ENCODE measurements at places on chromosomes 6 and 20.
A peak's percentile ranks its signal among the peaks of the same experiment; 100 is the strongest.

GRCh38 chr6:89260832-89261231 is 43.7 kb upstream of the GABRR1 start:
- H3K36me3 ChIP-seq: no peaks in the 10 kb centered on the region
- no peaks in the 10 kb centered on the region for H3K27me3 ChIP-seq
- H3K27ac ChIP-seq: no peak overlapping the region
- H3K4me3 ChIP-seq: no peak overlapping the region
- DNase-seq: peak; percentile 37

DNA sequence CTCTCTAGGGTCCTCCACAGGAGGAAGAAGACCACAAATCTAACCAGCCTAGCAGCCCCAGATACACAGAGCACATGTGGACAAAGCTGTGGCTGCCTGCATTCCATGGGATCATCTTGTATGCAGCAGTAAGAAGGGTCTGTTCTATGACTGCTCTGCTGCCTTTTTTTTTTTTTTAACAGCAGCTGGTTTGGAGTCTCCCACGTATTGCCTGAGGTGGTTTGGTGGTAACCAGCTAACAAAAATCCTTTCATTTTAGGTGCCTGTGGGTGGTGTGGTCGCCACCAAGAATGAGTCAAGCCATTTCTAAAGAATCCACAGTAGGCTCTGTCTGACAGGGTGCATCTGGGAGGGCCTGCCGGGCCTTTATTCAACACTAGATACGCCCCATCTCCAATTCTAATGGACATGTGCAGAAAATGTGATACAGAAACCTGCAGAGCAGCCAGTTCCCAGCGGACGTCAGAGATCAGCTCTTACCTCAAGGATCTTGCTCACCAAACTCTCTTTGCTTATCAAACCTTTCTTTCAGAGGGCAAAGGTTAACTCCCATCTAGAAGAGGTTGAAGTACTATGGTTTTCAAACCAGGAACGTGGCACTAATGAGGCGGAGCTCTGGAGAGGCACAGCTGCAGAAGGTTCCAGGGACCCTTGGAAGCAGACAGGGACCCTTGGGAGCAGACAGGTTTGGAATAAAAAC is 32.0 kb downstream of the GNAS-AS1 start:
- no peak overlapping the region for H3K4me3 ChIP-seq
- no peak overlapping the region for H3K27ac ChIP-seq
- H3K36me3 ChIP-seq: peaks cover 17% of the 10 kb centered on the region
- H3K4me1 ChIP-seq: no peaks in the 10 kb centered on the region

DNA sequence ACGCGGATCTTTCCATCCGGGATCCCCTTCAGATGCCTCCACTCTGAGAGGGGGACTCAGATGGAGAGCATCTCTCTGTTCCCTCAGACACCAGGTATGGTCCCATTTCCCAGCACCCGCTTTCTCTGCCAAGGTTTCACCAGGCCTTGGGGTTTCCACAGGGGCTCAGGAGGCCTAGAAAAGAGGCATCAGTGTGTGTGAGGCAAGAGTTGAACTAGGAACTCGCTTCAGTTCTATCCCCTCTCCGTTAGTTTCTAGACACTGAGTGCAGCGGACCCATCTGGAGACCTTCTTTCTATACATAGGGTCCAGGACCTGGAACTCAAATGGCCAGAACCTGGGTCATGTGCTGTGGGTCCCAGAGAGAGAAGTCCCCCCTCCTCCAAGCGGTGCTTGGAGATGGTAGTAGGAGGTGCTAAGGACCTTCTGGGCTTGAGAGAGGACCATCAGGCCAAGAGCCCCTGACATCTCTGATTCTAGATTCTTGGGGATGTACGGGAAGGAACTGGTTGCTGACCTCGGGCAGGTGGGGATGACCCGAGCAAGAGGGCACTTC is 2.1 kb downstream of the SLC12A5 start:
- no peak for DNase-seq
- H3K36me3 ChIP-seq: no peaks in the 10 kb centered on the region
- no peak overlapping the region for H3K27ac ChIP-seq
- H3K27me3 ChIP-seq: peaks cover 96% of the 10 kb centered on the region
- H3K4me3 ChIP-seq: no peak overlapping the region

- H3K27me3 ChIP-seq: no peaks in the 10 kb centered on the region
- H3K36me3 ChIP-seq: peaks cover 3% of the 10 kb centered on the region
- H3K4me1 ChIP-seq: peaks cover 15% of the 10 kb centered on the region
- no peak for DNase-seq
Observed at GRCh38 chr20:37878835-37879599, 23.9 kb upstream of the VSTM2L start.

- no peak for DNase-seq
- no peak overlapping the region for H3K4me3 ChIP-seq
- peaks cover 4% of the 10 kb centered on the region for H3K4me1 ChIP-seq
- H3K27me3 ChIP-seq: no peaks in the 10 kb centered on the region
- H3K36me3 ChIP-seq: peaks cover 19% of the 10 kb centered on the region
Observed at GRCh38 chr20:49508435-49509199, 26.1 kb upstream of the KCNB1 start.

GRCh38 chr6:10140824-10141223 is 274.1 kb downstream of the TFAP2A start:
- no peaks in the 10 kb centered on the region for H3K27me3 ChIP-seq
- peaks cover 21% of the 10 kb centered on the region for H3K4me1 ChIP-seq
- peak overlapping the region; percentile 51 for H3K27ac ChIP-seq

GRCh38 chr20:46994341-46994740 is 99.7 kb downstream of the EYA2 start:
- H3K27me3 ChIP-seq: no peaks in the 10 kb centered on the region
- H3K4me1 ChIP-seq: peaks cover 26% of the 10 kb centered on the region
- no peak for DNase-seq
- H3K36me3 ChIP-seq: no peaks in the 10 kb centered on the region
- peak overlapping the region; percentile 72 for H3K27ac ChIP-seq

DNA sequence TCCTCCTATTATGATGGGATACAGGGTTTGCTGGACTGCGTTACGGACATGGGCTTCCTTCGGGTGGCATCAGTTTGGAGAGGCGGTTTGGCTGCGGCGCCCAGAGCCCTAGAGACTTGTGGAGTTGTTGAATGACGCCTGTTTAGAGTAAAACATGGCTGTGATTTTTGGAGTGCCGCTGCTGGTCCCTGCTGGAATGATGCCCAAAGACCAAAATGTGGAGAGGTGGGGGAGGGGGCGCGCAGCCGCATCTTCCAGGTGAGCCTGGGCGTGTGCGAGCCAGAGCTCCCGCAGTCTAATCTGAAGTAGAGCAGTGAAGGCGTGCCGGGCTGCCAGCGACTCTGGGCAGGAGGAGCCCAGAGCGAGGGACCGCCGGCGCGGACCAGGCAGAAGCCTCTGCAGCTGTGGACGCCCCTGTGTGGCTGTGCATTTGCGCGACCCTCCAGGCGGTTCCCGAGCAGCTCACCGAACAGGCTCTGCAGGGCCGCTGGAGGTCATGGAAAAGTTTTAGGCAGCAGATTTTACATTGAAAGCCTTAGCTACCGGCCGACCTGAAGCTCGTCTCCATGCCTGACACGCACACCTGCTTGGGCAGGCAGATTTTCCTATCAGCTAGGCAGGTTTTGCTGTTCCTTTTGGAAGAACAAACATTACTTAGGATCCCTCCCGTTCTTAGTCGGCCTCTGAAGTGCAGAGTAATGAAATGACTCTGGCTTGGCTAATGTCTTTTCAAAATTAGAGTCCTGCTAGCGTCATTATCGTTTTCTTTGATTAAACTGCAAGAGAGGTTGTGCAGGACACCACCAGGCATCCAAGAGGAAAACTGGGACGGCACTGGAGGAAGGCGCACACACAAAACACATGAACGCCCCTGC is 298.2 kb downstream of the PHACTR1 start:
- no peaks in the 10 kb centered on the region for H3K36me3 ChIP-seq
- peaks cover 87% of the 10 kb centered on the region for H3K27me3 ChIP-seq
- no peak overlapping the region for H3K27ac ChIP-seq
- DNase-seq: no peak
- peaks cover 18% of the 10 kb centered on the region for H3K4me1 ChIP-seq

GRCh38 chr6:138873191-138873590 is 77.3 kb downstream of the ECT2L start:
- DNase-seq: no peak
- no peaks in the 10 kb centered on the region for H3K27me3 ChIP-seq
- no peak overlapping the region for H3K27ac ChIP-seq
- H3K4me3 ChIP-seq: no peak overlapping the region
- H3K36me3 ChIP-seq: no peaks in the 10 kb centered on the region

GRCh38 chr6:136793363-136793762 is 1.1 kb upstream of the MAP3K5 start:
- no peak for DNase-seq
- H3K27me3 ChIP-seq: peaks cover 9% of the 10 kb centered on the region

- H3K4me3 ChIP-seq: no peak overlapping the region
- H3K27ac ChIP-seq: no peak overlapping the region
- H3K4me1 ChIP-seq: no peaks in the 10 kb centered on the region
- peaks cover 39% of the 10 kb centered on the region for H3K36me3 ChIP-seq
- no peaks in the 10 kb centered on the region for H3K27me3 ChIP-seq
- DNase-seq: no peak
Observed at GRCh38 chr6:35282472-35282871, 15.1 kb upstream of the DEF6 start.
